ENCODE measurements at places on chromosomes 12 and 14.
A peak's percentile ranks its signal among the peaks of the same experiment; 100 is the strongest.

DNA sequence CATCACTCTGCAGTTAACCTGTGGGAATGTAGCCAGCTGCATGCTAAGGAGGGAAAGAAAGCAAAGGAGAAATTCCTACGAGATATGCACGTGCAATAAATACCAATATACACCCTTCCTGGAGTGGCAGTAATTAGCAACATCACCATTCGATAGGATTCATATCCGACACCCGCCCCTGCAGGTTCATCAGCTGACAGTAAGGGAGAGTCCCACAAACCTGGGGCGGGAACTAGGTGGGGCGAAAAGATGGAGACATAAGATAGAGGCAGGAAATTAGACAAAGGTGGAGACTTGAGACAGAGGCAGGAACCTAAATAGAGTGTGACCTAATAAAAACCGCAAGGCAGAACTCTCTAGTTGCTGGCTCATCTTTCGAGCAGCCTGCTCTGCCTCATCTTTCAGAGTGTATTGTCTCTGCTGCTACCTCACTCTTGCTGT is 51.6 kb downstream of the PLEKHG3 start:
- peak; percentile 32 for DNase-seq

DNA sequence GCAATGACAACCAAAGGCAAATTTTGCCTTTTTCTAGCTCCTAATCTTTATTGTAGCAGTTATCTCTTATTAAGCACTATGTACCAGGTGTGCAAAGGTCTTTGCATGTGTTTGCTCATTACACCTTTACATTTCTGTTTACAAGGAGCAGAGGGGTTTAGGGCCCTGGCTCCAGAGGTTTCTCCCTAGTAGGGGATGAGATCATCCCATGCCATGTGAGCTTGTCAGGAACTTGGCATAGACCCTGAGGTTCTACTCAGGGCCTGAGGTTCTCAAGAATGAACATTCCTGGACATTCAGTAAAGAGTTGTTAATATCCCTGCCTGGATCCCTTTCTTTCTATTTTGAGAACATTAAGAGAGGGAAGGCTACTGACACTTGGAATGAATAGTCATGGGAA is 292.0 kb downstream of the RPAP3 start:
- no peak for DNase-seq

GRCh38 chr12:73951956-73952703 is 585.5 kb upstream of the ATXN7L3B start:
- no peak for DNase-seq

DNA sequence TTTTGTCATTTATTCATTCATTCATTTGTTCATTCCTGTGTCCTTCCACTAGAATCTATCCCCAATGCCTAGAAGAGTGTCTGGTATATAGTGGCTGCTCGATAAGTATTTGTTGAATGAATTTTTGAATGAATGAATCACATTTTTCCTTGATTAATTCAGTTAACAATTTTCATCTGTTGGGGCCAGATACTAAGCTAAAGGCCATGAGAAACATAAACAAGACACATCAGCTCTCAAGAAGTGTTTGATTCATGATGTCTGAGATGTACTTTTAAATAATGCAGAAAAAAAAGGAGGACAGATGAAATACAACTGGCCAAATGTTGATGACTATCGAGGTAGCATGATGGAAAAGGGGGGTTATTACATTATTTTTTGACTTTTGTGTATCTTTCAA is 48.1 kb upstream of the TMED10 start:
- no peak for DNase-seq

DNA sequence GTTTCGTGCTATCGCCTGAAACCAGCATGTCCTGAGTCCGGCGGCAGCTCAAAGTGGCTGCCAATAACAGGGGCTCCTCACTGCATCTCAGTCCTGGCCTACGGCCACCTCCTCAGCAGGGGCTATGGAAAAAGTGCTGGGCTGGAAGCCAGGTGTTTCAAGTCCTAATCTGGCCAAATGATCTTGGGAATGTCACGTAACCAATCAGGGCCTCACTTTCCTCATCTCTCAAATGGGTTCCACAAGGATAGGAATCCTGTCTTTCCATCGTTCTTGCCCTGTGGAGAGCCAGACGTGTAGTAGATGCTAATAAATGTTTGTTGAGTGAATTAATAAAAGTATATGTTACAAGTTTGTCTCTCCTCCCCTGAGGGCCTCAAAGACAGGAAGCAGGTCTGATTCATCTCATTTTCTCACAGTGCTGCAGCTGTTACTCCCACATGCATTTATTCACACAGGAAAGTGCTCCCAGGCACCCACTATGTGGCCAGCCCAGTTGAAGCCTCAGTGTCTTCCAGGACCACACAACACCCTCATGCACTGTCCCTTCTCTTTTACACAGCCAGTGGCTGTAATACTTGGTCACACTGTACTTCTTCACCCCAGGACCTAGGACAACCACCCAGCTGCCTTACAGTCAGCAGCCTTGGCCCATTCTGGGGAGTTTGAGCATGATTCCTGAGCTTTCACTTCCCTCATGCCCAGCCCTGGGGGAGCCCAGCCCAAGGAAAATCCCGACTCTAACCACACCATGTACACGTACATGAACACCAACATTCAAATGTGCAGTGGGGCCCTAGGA is 5.0 kb downstream of the CMKLR1 start:
- DNase-seq = no peak

DNA sequence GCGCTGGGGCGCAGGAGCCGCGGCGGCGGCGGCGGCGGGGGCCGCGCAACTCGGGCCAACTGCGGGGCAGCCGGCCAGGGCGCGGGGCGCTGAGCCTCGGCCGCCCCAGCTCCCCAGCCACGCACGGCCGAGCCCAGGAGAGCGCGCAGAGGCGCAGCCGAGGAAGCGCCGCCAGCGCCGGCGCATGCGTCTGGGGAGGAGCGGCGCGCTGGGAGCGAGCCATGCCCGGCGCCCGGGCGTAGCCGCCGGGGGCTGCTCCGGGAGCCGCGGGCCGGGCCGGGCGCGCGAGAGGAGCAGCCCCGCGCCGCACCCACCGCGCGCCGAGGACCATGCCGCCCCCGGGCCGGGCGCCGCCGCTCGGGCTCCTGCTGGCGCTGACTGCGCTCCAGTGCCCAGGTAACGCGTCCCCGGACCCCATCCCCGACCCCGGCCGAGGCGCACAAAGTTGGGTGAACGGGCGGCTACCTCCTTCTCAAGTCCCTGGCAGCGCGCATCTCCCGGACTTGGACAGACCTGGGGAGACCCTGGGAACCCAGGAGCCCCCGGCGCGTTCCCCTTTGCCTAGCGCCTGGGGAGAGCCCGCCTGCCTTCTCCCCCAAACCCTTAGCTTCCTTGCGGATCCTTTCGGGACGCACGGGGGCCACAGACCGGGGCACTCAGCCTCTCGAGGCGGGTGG is 121.4 kb downstream of the AACS start:
- DNase-seq = no peak

DNA sequence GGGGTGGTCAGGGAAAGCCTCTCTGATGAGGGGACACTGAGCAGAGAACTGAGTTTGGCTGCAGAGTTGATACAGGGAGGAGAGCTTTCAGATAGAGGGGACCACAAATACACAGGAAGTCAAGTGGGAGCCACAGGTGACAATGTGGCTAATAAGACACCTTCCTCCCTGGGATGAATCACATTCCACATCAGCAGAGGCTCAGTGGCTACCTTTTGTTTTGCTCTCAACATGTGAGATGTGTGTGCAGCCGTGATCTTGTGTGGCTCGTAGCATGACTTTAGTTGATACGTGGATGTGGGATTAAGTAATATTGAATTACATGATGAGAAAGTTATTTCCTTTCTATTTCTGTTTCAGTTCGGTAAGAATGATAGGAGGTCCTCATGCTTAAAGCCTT is 7.5 kb downstream of the CRADD start:
- no peak for DNase-seq

Measured in stimulated activated CD4-positive, alpha-beta T cell treated with anti-CD3 and anti-CD28 coated beads, Interleukin-15, amount 100 ng/mL, for 48 hours (primary cell).